Stimulated activated CD8-positive, alpha-beta memory T cell treated with anti-CD3 and anti-CD28 coated beads, Interleukin-4, amount 100 ng/mL, for 1 hour (primary cell): ENCODE measurements at places on chromosomes 4 and X.

DNA sequence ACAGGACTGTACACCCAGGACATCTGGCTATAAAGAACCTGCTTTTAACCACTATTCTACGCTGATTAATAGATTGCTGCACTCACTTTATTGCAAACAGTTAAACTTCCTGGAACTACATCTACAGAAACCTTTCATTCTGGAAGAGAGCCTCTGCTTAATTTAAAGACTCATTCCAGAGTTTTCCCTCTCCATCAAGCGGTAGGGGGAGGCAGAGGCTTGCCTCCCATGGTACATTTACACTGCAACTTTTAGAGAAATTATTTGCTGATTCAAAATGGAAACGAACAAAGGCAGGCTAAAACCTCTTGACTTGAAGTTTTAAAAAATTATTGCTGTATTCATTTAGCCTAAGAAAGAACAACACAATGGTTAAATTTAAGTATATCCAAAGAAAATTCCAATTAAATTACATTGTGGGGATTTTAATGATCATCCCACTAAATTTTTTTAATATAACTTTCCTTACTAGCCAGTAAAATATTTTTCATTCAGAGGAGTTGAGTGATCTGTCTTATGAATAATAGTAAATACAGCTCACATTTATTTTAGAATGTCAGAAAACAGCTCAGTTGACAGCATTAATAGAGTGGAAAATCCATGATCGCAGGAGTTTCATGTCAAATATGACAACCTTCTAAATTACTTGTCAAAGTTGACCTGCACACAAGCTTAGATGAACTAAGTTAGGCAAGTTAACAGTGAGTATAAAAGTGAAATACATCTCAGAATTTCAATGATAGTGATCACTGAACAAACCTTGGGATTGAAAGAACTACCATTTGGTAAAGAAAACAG is 46.3 kb upstream of the PCDH10 start:
- DNase-seq: no peak

DNA sequence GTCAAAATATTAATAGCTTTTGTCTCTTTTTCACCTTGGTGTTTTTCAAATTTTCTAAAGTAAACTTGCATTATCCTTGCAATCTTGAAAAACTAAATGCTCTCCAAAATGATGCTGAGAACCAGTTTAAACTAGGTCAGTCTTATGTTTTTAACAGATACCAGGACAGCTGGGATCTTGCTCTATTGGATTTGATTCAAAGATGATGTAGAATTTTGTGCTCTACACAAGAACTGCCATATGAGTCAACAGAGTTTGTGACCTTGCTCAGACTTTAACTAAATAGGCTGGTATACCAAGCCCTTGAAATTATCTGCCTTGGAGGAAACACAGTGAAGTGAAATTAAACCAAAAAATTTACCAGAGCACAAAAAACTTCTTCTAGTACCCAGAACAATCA is 991.1 kb downstream of the STPG2 start:
- DNase-seq: no peak

DNA sequence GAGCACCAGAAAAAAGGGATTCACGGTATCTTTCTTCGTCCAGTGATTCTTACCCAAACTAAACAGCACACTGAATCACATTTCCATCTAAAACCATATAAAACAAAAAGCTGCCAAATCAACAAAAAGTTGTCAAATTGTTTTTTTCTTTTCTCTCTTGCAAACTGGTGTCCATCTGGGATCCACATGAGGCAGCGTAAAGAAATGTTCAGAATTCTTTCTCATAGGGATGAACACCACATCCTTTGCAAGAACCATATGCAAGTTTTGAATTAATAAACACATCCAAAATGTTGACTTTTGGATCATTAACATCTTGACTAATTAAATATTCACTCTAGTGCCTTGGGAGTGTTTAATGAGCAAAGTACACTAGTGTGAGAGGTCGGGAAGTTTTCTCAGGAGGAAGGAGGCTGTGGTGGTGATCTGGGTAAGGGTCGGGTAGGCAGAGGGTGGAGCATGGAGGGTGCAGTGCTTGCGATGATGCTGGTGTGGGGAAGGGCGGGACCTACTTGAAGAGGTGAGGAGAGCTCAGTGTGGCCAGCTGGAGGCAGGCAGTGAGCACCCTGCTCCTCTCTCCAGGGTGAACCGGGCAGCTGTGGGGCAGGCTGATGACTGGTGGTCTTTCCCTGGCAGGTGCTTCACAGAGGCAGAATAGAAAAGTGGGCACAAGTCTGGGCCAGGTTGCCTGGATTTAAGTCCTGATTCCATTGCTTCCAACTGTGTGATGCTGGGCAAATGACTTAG is 72.8 kb downstream of the NSUN7 start:
- no peak for DNase-seq

DNA sequence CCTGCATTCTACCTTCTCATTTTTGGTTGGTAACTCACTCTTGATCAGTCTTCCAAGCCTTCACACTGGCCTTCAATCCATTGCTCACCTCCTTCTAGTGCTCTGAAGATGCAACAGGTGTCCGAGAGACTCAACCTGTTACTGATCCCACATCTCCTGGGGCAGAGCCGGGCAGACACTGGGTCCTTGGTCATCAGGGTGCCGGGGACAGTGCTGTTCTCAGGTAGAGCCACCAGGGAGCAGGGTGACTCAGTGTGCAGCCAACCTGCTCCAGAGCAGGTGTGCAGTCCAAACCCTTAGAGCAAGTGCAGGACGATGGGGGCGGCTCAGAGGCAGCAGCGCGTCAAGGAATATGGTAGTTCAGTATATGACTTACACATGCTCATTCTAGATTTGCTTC is 188.4 kb downstream of the DHX15 start:
- DNase-seq: no peak

DNA sequence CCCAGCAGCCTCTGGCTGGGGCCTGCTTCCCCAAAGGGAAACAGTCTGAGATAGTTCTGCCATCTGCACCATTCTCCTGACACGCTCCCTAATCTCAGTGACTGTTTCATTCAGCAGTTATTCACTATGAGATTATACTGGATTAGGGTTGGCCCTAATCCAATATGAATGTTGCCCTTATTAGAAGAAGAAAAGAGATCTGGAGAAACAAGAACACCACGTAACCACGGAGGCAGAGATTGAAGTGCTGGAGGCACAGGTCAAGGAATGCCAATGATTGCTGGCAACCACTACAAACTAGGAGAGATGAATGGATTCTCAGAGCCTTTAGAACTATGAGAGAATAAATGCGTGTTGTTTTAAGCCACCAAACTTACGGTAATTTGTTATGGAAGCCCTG is 7.4 kb downstream of the ACOX3 start:
- DNase-seq: no peak

DNA sequence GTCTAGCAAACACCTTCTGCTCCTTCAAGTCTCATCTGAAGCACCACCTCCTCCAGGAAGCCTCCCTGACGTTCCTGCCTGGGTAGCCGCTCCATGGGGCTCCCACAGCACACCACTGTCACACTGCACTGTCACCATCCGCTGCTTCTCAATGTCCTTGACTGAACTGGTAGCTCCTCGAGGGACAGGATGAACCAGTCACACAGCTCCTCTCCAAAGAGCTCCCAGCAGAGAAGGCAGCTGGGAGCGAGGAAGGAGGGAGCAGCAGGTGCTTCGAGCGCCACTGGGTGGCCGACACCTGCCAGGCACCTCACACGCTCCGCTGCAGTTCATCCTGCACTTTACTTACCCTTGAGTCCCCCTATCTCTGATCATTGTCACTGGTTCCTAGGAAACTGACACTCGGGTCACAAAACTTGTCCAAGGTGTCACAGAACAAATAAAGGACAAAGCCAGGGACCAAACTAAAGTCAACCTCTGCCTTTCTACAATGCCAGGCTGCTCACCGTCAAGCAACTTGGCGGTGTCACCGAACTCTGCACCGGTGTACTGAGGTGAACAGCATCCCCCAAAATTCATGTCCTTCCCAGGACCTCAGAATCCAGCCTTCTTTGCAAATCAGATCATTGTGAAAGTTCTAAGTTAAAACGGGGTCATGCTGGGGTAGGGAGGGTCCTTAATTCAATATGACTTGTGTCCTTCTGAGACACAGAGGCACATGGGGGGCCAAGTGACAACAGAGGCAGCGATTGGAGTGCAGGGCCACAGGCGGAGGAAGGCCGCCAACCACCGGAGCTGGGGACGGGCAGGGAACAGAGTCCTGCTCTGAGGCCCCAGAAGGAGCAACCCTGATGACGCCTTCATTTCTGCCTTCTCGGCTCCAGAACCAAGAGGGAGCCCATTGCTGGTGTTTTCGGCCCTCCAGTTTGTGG is 5.5 kb upstream of the S100P start:
- DNase-seq: no peak

GRCh38 chr4:17275836-17276235 is 236.1 kb downstream of the QDPR start:
- no peak for DNase-seq

- DNase-seq: no peak
These were observed 319 bp upstream of the MAGEH1 start for GRCh38 chrX:55451626-55451989.

- no peak for DNase-seq
These were observed 30.0 kb downstream of the ITM2A start for GRCh38 chrX:79336869-79337815.

DNA sequence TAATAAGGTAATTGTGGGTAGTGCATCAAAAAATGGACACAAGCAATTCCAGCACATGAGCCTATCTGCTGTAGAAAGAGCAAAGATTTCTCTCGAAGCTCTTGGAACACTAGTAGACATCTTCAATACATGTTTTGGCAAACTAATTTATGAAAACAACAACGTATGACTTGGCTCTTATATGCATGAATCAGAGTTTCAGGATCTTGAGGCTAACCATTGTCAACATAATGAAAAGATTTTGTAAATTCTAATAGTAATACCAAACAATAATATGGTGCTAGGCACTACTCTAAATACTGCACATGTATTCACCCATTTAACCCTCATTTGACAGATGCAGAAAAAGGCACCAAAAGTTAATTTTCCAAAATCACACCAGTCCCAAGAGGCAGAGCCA is 25.1 kb upstream of the ANKRD50 start:
- no peak for DNase-seq

GRCh38 chr4:55364691-55365344 is 18.8 kb downstream of the SRD5A3 start:
- DNase-seq: no peak

DNA sequence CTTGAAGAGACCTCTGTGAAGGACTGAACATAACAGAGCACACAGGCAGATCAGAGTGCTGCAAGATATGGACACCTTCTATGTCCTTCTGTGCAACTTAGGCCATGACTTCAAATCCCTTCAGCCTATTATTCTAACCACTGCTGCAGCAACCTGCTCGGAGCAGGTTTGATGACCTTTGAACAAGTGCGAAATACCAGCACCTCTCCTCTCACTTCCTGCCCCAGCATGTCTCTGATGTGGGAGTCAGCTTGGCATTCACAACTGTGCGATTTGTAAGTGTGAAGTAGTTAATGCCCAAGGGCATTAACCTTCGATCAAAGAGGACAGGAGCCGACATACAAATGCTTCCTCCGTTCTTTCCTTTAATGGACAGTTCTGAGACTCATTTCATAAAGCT is 1.6 kb upstream of the EXOC1 start:
- DNase-seq: no peak

GRCh38 chr4:90071289-90072235 is 55.6 kb upstream of the CCSER1 start:
- no peak for DNase-seq

DNA sequence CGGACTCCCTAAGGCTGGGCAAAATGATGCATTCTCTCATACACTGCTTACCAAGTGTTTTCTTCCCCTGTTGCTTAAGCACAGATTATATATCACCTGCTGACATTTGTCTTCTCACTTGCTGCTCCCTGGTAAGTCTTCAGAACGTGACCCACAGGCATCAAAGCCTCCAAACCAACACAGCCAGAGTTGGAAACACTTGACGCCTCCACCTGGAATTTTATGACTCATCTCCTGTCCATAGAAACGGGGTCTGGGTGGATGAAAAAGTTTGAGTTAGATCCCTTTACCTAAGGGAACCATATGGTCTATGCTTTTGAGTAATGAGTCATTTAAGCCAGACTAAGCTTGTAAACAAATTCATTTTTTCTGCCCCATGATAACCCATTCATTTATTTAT is 251.6 kb downstream of the USP46 start:
- DNase-seq: no peak

DNA sequence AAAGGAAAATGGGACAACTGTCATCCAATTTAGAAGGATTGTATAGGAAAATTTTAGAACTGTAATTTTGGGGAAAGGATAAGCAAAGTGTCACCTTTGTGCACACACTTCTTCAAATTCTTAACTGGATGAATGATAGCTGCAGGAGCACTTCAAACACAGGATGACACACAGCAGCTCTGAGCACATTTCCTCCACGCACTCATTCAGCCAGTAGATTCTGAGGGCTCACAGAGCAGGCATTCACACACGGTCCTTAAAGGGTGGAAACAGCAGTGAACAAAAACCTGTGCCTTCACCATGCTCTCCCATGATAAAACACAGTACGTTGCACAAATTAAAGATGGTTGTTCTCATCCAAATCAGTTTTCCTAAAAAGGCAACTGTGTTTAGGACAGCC is 38.5 kb upstream of the KLF3 start:
- DNase-seq: no peak

GRCh38 chr4:166309286-166309685 is 436.2 kb downstream of the TLL1 start:
- DNase-seq: no peak

DNA sequence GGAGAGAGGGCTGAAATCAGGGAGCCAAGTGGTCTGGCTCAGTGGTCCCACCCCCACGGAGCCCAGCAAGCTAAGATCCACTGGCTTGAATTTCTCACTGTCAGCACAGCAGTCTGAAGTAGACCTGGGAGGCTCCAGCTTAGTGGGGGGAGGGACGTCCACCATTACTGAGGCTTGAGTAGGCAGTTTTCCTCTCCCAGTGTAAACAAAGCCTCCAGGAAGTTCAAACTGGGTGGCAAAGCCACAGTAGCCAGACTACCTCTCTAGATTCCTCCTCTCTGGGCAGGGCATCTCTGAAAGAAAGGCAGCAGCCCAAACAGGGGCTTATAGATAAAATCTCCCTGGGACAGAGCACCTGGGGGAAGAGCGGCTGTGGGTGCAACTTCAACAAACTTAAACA is 88.1 kb downstream of the NPFFR2 start:
- DNase-seq: no peak
